ENCODE measurements at places on chromosomes 2 and 18. TPM values are rescaled to one million over a fixed set of nuclear protein-coding genes. Genes with fewer than 3 reads are reported as not detected.

The RNF144A gene
- 42.7 TPM for total RNA-seq

The KCNE4 gene
- total RNA-seq = not detected

The FEZ2 gene
- 12.2 TPM for total RNA-seq

The POTEI gene
- total RNA-seq = not detected

The ANKRD30BL gene
- total RNA-seq = not detected

The MRO gene
- not detected for total RNA-seq

The CRYBA2 gene
- not detected for total RNA-seq

The CCDC68 gene
- not detected for total RNA-seq

The SNTG2 gene
- total RNA-seq = 0.25 TPM

DNA sequence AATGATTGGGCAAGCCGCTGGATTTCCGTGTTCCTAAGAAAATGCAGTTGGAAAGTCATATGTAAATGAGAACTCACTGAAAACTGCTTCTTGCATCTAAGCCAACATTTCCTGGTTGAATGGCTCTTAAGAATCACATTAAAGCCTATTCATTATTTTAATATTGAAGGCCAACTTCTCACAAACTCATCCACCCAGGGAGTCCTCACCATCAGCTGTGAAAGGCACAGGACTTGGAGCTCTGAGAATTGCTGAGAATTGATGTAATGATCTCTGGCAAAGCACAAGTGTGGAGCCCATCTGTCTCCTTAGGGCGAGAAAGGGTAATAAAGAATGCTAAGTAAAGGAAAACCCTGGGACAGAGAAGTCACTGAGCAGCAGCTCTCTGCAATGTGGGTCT lies 55.9 kb upstream of the APCDD1 start:
- DNase-seq = no peak
- no peaks in the 10 kb centered on the region for H3K4me1 ChIP-seq
- H3K4me3 ChIP-seq = no peak overlapping the region
- no peaks in the 10 kb centered on the region for H3K36me3 ChIP-seq

- H3K4me1 ChIP-seq = peaks cover 21% of the 10 kb centered on the region
- no peak for DNase-seq
Observed at GRCh38 chr2:60961457-60961856, 56.1 kb upstream of the PEX13 start.

DNA sequence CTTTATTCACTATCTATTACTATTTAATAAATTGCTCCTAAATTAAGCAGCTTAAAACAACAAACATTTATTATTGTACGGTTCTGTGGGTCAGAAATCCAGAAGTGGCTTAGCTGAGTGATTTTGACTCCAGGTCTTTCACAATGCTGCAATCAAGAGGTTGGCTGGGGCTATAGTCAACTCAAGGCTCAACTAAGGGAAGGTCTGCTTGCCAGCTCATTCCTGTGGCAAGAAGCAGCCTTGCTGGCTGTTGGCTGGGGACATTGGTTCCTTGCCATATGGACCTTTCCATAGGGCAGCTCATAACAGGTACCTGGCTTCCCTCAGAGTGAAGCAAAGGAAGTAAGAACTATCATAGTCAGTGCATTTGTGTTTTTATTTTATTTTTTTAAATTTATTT lies 5.0 kb upstream of the MRPL19 start:
- peaks cover 9% of the 10 kb centered on the region for H3K27me3 ChIP-seq
- no peak overlapping the region for H3K27ac ChIP-seq
- peaks cover 1% of the 10 kb centered on the region for H3K36me3 ChIP-seq
- no peak for DNase-seq
- no peak overlapping the region for H3K4me3 ChIP-seq

- peaks cover 43% of the 10 kb centered on the region for H3K4me1 ChIP-seq
- no peak overlapping the region for H3K27ac ChIP-seq
- H3K4me3 ChIP-seq = no peak overlapping the region
- peak; percentile 36 for DNase-seq
- peaks cover 41% of the 10 kb centered on the region for H3K36me3 ChIP-seq
- H3K27me3 ChIP-seq = no peaks in the 10 kb centered on the region
Observed at GRCh38 chr2:191010887-191011885, 2.8 kb downstream of the STAT1 start.

GRCh38 chr2:68700560-68700959 lies 34.1 kb upstream of the ARHGAP25 start:
- no peak overlapping the region for H3K27ac ChIP-seq
- DNase-seq = no peak
- H3K36me3 ChIP-seq = no peaks in the 10 kb centered on the region
- H3K4me3 ChIP-seq = no peak overlapping the region

GRCh38 chr2:24837996-24838513 lies 44.8 kb downstream of the CENPO start:
- peaks cover 16% of the 10 kb centered on the region for H3K36me3 ChIP-seq
- no peak overlapping the region for H3K27ac ChIP-seq
- no peaks in the 10 kb centered on the region for H3K4me1 ChIP-seq
- H3K27me3 ChIP-seq = no peaks in the 10 kb centered on the region
- DNase-seq = no peak

- H3K36me3 ChIP-seq = no peaks in the 10 kb centered on the region
- no peak for DNase-seq
- no peak overlapping the region for H3K4me3 ChIP-seq
- H3K27me3 ChIP-seq = no peaks in the 10 kb centered on the region
- H3K4me1 ChIP-seq = peaks cover 22% of the 10 kb centered on the region
Observed at GRCh38 chr2:69449906-69450305, 12.7 kb upstream of the NFU1 start.

DNA sequence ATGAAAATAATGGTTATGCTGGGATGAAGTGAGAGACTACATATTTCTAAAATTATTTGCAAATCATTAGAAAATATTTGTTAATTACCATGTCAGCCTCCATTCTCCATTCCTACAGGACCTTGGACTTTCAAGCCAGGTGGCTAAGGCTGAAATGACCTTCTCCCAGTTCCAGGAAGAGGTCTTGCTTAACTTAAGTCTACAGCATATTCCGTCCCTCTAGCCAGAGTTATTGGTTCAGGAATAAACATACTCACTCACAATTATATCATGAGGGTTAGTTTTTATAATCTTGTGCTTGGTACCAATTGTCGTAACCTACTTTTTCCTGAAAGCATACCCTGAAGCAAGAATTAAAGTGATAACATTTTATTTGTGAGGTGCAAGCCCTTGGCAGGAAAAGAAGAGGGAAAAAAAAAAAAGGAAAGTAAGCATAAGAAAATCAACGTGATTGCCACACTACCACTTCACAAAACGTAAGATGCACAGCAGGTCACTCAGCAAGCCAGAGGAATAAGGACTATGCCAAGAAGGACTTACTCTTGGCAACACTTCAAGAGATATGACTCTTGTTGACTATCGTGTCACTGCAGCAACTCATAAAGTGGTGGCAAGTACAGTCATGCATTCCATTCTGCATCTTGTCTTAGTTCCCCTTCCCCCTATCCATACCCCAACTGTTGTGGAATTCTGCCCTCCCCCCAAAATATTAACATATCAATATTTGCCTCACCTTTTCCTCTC lies 479.1 kb downstream of the MBD2 start:
- H3K4me3 ChIP-seq = no peak overlapping the region
- no peak for DNase-seq

DNA sequence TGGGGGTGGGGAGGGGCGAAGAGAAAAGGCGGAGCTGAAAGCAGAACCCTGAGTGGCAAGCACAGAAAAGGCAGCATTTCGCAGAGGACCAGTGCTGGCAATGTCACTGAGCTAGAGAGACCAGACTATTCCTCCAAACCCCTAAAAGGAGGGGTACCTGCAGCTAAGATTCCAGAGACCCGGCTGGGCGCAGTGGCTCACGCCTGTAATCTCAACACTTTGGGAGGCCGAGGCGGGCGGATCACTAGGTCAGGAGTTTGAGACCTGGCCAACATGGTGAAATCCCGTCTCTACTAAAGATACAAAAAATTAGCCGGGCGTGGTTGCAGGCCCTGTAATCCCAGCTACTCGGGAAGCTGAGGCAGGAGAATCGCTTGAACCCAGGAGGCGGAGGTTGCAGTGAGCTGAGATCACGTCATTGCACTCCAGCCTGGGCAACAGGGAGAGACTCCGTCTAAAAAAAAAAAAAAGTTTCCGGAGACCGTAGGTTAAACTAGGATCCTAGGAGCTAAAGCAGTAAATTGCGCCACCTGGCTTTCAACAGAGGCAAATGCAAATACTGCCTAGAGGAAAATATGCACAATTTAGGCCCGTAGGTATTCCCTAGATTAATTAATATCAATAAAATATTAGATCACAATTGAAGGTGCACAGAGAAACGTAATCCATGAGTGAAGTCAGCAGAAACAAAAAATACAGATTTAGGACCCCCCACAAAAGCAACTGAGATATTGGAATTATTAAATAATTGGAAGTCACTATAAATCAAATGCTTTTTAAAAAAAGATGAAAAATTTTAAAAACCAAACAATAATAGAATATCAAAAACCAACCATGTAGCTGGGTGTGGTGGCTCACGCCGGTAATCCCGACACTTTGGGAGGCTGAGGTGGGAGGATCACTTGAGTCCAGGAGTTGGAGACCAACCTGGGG lies 4.9 kb downstream of the UCN start:
- H3K27ac ChIP-seq = peak overlapping the region; percentile 24
- DNase-seq = peak; percentile 67
- H3K4me3 ChIP-seq = peak overlapping the region; percentile 56

DNA sequence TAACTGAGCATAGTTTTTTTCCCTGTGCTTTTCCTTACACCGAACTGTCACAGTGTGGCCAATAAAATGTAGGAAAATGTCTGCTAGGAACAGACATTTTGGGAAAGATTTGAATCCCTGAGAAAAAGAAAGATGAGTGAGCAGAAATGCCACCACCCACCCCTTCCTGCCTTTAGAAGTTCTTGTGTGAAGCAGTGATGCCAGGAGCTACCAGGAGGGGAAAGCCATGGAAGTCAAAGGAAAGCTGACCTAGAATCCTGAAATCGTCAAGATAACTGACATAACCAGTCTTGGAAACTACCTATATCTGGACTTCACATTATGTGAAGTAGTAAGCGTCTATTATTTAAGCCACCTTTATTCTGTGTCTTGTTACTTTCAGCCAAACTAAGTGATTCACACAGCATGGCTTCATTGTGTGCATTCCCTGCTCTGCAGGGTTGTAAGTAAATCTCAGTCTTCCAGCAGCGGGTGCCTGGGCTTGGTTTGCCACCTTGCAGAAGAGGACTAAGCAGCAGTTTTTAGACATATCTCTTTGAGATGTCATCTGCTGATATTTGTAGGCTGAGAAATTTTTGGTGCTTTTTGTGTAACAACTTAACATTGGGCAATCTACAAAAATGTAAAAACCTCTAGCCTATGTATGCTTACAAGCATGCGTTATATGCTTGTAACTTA lies 11.2 kb upstream of the SPRED2 start:
- H3K27me3 ChIP-seq = peaks cover 15% of the 10 kb centered on the region
- no peaks in the 10 kb centered on the region for H3K36me3 ChIP-seq
- no peak overlapping the region for H3K27ac ChIP-seq
- no peak overlapping the region for H3K4me3 ChIP-seq
- no peaks in the 10 kb centered on the region for H3K4me1 ChIP-seq
- no peak for DNase-seq

DNA sequence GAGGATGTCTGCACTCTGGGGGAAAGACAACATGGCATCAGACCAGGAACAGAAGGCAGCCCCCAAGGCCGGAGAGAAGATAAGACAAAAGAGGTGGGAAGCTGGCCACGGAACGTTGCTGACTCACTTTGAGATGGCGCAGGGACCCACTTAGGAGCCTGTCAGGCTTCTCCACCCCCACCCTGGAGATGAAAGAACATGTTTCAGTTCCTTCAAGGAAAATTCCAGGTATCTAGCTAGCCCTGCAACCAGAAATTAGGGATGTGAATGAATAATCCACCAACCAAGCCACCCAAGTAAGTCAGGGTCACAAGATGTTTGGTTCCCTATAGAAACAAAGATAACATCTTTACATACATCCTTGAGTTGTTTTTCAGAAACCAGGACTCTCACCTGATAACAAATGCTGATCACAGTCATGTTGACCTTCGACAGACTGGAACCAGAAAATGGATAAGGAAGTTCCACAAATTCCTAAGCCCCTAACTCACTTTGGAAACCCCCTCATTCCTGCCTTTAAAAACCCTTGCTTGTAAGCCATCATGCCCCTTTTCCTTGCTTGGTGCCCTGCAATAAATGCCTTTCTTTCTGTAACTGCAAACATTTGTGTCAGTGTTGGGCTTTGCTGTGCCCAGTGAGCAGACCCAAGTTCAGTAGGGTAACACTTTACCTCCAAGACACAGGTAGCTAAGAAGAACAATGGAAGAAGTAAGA lies 31.9 kb downstream of the PSTPIP2 start:
- no peaks in the 10 kb centered on the region for H3K27me3 ChIP-seq
- DNase-seq = no peak
- peak overlapping the region; percentile 7 for H3K27ac ChIP-seq
- H3K4me1 ChIP-seq = peaks cover 35% of the 10 kb centered on the region

DNA sequence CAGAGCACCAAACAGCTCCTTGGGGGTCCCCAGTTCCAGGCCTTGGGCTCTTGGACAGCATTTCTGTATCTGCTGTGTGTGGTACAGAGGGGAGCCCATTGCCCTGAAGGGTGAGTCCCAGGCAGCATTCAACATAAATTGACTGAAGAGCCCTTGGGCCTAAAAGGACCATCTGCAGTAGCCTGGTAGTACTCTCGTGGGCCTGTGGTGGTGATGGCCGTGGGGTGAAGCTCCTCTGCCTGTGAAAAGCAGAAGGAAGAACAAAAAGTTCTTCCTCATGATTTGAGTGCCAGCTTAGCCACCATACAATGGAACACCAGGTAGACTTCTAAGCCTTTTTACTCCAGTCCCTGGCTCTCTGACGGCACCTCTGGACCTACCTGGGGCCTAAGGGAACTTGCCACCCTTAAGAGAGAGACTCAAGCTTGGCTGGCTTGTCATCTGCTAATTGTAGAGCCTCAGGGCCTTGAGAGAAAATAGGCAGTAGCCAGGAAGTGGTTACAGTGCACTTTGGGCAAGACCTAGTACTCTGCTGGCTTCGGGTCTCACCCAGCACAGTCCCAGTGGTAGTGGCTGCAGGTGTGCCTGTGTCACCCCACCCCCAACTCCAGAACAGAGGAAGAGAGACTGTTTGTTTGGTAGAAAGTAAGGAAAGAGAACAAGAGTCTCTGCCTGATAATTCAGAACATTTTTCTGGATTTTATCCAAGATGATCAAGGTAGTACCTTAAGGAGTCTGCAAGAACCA lies 84.6 kb upstream of the CERS6 start:
- no peak overlapping the region for H3K27ac ChIP-seq
- no peaks in the 10 kb centered on the region for H3K36me3 ChIP-seq
- no peaks in the 10 kb centered on the region for H3K27me3 ChIP-seq

- no peak overlapping the region for H3K27ac ChIP-seq
- no peak overlapping the region for H3K4me3 ChIP-seq
- H3K4me1 ChIP-seq = peaks cover 11% of the 10 kb centered on the region
- no peak for DNase-seq
- H3K27me3 ChIP-seq = peaks cover 6% of the 10 kb centered on the region
- no peaks in the 10 kb centered on the region for H3K36me3 ChIP-seq
Observed at GRCh38 chr2:8230466-8230865, 451.4 kb upstream of the ID2 start.

- H3K27ac ChIP-seq = no peak overlapping the region
- H3K4me1 ChIP-seq = peaks cover 7% of the 10 kb centered on the region
- DNase-seq = no peak
- H3K4me3 ChIP-seq = no peak overlapping the region
- H3K27me3 ChIP-seq = peaks cover 4% of the 10 kb centered on the region
- H3K36me3 ChIP-seq = no peaks in the 10 kb centered on the region
Observed at GRCh38 chr2:106537047-106537446, 49.9 kb downstream of the CD8B2 start.
